ENCODE measurements at places on chromosomes 3 and 15. TPM values are rescaled to one million over a fixed set of nuclear protein-coding genes. Genes with fewer than 3 reads are reported as not detected.

The SPESP1 gene
- 6.1 TPM for total RNA-seq

The SCN11A gene
- total RNA-seq = 0.33 TPM

The EHHADH gene
- 10.6 TPM for total RNA-seq

GRCh38 chr3:120569222-120570057 is 26.7 kb upstream of the NDUFB4 start:
- no peak for DNase-seq

DNA sequence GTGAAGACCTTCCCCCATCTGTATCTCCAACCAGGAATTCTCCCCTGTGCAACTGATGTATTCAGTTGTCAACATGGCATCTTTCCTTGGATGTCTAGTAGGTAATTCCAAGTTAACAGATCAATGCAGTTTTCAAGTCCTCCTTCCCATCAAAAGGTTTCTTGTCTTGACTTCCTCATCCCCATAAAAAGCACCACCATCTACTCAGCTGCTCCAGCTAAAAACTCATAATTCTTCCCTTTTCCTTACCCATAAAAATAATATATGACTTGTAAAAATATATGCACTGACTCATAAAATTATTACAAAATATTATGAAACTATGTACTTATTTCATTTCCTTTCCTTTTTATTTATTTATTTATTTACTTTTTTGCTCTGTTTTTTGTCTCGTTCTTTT is 5.0 kb upstream of the CAND2 start:
- DNase-seq = no peak

DNA sequence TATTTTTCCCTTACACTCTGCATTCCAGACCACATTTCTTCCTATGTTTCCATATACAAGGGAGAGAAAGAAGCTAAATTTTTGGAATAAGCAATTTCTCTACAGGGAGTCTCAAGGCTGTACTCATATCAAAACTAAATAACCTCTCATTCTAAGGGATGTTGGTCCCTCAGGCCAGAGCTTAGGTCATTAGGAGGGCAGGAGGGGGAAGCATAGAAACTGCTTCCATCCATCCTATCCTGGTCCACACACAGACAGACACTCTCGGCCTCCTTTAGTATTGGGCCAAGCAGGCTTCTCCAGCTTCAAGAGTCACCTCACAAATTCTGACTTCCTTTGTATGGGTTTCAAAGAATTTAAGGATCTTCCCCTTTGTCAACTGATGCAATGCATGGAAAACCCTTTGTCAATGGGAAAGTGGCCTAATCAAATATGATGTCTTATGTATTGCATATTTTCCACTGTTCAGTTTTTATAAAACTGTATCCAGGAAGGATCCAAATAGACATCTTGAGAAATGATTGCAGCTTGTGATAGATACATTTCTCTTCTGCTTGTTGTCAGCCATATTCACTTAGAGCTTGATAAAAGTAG is 140.7 kb upstream of the RARB start:
- DNase-seq = no peak

Data from breast epithelium (tissue), 4 donors.